ENCODE measurements at places on chromosomes 1 and 21. TPM values are rescaled to one million over a fixed set of nuclear protein-coding genes. Genes with fewer than 3 reads are reported as not detected.

Gene RHOU
- 1.8 TPM for total RNA-seq

Gene OR6K3
- total RNA-seq: not detected

Gene OR6P1
- total RNA-seq: not detected

Gene HRNR
- not detected for total RNA-seq

Gene IFNLR1
- 2.7 TPM for total RNA-seq

Gene CELF3
- total RNA-seq: not detected

Gene UBE2G2
- 97.9 TPM for total RNA-seq

Gene SLAMF7
- total RNA-seq: 6.8 TPM

All from T-helper 2 cell treated with Interferon-gamma antibody and Interleukin-4, amounts not matched to agents 100 ng/mL and 5 ng/mL, for 36 hours (primary cell).